ENCODE measurements at places on chromosomes 6 and 20.

- DNase-seq: no peak
Observed at GRCh38 chr6:150184850-150185731, 42.2 kb downstream of the PPP1R14C start.

GRCh38 chr20:10119336-10119735, 84.5 kb downstream of the ANKEF1 start:
- no peak for DNase-seq

DNA sequence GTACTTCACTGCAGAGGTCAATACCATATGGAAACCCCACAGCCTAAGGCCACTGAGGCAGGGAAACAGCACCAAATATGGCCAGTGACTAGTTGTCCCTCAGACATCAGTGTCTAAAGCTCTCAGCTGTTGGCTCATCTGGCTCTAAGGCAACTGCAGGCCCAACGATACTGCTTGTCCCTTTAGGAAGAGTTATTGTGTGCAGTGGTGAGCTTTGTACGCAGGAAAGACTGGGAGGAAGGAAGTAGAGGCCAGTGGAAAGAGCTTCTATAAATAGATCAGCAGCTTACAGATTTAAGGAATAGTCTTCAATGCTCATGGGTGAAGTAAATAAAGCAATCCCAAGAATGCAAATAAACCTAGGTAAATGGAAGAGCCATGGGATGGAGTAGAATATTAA, 29.3 kb downstream of the DNAAF9 start:
- DNase-seq: no peak

- no peak for DNase-seq
Observed at GRCh38 chr6:6790393-6790792, 201.9 kb downstream of the LY86 start.

GRCh38 chr6:129500958-129501739, 208.8 kb downstream of the ARHGAP18 start:
- peak; percentile 96 for DNase-seq

DNA sequence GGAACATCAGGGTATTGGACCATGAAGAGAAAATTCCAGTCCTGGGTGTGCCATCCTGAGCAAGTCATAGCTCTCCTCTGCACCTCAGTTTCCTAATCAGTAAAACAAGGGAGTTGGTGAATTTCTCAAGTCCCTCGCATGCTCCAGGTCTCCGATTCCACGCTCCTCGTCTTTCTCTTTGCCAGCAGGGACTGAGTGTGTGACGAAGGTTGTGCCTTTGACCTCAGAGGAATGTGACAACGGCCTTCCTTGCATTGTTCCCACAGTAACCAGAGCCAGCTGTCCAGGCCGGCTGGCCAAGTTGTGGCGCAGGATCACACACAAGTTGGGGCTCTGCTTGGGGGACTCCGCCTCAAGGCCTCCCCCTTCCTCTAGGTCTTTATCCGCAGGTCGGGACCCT, 217.3 kb downstream of the ATXN1 start:
- DNase-seq: no peak

DNA sequence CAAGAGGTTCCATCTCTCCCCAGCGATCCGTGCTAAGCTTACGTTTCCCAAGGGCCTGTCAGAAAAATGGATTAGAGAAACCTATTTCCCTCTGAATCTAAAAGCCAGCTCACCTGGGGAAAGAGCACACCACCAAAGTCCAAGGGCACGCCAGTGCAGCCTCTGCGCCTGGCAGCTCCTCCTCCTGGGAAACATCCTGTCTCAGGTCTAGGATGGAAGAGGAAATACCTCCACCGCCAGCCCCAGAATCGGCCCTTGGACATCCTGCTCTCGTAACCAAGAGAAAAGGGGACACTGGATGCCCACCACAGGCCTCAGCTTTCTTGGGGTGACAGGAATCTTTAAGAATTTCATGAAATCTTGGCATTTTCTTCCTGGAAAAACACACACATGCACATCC, 18.7 kb downstream of the RAMACL start:
- no peak for DNase-seq

GRCh38 chr20:40960101-40960500, 68.5 kb upstream of the TOP1 start:
- DNase-seq: no peak

DNA sequence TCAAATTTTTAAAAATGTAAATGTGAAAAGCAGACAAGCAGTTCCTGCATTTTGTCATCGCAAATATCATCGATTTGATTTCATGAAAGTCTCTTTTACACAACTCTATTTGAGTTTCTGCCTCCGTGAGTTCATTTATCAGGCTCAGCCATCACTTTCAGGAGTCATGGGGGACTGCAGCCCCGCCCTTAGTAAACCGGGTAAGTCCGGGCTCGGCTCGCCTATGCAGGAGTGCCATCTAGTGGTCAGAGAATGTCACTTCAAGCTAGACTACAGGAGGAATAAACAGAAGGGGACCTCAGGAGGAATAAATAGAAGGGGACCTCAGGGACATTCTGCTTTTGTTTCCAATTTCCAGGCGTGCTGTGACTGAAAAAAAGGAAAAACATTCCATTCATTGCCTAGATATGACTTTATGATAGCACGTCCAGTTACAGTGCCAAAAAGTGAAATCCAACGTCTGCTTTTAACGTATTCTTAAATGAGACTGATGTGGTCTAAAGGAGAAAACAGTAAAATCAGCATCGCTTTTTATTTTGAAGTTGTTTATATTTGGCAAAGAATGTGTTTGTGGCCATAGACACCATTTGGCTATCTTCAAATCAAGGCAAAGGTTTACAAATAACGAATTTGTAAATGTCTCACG, 333.9 kb downstream of the HACE1 start:
- DNase-seq: peak; percentile 84

GRCh38 chr20:53735536-53736050, 142.0 kb upstream of the ZNF217 start:
- peak; percentile 90 for DNase-seq

DNA sequence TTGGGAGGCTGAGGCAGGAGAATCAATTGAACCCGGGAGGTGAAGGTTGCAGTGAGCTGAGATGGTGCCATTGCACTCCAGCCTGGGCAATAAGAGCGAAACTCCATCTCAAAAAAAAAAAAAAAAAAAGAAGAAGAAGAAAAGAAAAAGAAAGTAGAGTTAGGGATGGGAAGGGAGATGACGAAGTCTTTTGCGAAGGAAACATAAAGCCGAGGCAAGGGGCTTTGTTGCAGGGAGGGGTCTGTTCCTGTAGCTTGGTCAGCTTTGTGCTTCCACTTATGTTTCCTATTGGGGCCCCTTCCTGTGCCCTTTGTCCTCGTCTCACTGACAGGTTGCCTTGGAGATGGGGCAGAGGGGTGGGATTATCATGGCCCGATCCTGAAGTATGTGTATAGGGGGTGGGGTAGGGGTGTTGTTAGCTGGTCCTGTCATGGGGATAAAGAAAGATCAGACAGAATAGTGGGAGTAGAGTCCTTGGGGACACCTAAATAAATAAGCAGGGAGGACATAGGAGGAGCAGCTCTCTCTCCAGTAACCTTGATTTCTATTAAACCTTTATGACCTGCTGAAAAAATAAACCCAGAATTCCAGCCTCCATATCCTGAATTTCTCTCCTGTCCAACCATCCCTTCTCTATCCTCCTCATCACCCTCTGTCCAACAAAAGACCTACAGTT, 1.1 kb upstream of the CLIC1 start:
- DNase-seq: no peak

- DNase-seq: no peak
Observed at GRCh38 chr6:490251-491037, 98.9 kb downstream of the IRF4 start.

GRCh38 chr20:62413025-62413570, 6.0 kb upstream of the CABLES2 start:
- DNase-seq: no peak

DNA sequence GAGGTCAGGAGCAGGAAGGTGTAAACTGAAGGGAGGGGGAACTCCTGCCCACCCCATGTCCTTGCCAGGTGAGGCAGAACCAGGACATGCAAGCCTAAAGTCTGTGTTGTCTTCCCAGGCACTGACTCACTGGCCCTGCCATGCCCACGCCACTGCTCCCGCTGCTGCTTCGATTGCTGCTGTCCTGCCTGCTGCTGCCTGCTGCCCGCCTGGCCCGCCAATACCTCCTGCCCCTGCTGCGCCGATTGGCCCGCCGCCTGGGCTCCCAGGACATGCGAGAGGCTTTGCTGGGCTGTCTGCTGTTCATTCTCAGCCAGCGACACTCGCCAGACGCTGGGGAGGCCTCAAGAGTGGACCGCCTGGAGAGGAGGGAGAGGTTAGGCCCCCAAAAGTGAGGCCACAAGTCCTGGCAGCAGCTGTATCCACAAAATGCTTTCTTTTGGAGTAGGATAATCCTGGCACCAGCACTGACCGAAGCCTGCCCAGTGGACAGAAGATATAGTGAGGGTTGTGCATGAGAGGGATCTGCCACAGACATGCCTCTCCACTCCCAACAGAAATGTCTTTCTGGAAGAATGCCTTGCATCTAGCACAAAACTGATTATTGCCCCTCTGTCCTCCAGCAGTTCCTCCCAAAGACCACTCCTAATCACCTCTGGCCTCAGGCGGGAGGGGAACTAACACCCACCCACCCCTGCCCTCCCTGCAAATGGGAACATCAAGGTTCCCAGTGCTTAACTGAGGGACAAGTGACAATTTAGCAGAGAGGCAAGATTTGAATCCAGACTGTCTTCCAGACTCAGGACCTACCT, 812 bp downstream of the MYMX start:
- DNase-seq: peak; percentile 76

DNA sequence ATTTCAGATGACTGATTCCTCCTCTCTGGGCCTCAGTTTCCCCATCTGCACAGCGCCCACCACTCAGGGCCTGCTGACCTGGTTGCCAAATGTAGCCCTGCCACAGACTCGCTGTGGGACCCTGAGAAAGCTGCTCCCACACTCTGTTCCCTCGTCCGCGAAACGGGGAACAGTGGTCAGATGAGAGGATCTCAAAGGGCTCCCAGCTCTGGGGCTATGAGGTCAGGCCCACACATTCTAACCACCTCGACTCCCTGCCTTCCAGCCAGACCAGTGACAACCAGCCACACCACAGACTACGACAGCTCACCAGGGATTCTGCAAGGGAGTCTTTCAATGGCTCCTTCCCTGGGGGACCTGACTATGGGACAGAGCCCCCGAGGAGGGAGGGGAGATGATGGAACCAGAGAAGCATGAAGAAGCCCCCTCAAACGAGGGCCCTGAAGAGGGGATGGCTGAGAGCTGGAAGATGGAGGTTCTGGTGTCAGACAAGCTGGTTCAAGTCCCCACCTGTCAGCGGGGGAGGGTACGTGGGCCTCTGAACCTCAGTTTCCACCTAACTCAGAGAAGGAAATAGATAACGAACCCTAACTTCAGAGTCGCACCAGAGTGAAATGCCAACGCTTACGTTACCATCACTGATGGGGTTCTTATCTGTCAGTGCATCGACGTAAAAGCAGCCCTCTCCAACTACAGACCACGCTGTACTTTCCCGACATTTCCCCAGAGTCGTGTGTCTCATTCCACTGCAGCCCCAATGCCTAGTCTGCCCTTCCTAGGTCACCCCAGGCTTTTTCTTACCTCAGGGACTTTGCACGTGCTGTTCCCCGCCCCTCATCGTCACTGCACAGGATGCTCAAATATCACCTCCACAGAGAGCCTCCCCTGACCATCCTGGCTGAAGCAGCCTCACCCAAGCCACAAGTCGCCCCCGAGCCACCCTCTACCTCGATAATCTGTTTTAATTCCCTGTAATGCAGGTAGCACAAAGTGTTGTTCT, 60.5 kb downstream of the PREX1 start:
- DNase-seq: no peak

GRCh38 chr20:8972963-8973705, 95.8 kb upstream of the PLCB4 start:
- no peak for DNase-seq
